ENCODE measurements at places on chromosomes 3 and 15. TPM values are rescaled to one million over a fixed set of nuclear protein-coding genes. Genes with fewer than 3 reads are reported as not detected.

The CIDEC gene
- 0.14 TPM for total RNA-seq

The LRRC3B gene
- total RNA-seq, result not detected

The A4GNT gene
- not detected for total RNA-seq

The OCA2 gene
- not detected for total RNA-seq

The GPR149 gene
- total RNA-seq, result not detected

The PFKFB4 gene
- total RNA-seq, result 6.0 TPM

The DMXL2 gene
- 25.7 TPM for total RNA-seq

The ARHGEF26 gene
- 2.5 TPM for total RNA-seq

The LSMEM2 gene
- total RNA-seq, result not detected

The LIPH gene
- total RNA-seq, result not detected

The NANOGP8 gene
- total RNA-seq, result not detected

The CLDN11 gene
- 563 TPM for total RNA-seq

The ANXA2 gene
- 2,506 TPM for total RNA-seq

The UQCC5 gene
- 11.8 TPM for total RNA-seq

The ALDH1A3 gene
- 51.5 TPM for total RNA-seq

The RBP2 gene
- total RNA-seq, result not detected

The NSUN3 gene
- total RNA-seq, result 13.8 TPM

The HTD2 gene
- total RNA-seq, result 9.5 TPM

The HGD gene
- 0.71 TPM for total RNA-seq

The MORC1 gene
- not detected for total RNA-seq

The PARP9 gene
- total RNA-seq, result 21.9 TPM

The SKOR1 gene
- 0.09 TPM for total RNA-seq

The SPTBN5 gene
- total RNA-seq, result 0.18 TPM

The RTP4 gene
- 2.0 TPM for total RNA-seq

The MCF2L2 gene
- total RNA-seq, result 0.37 TPM

The MKRN3 gene
- 1.4 TPM for total RNA-seq

The ARPP21 gene
- not detected for total RNA-seq

The PRICKLE2 gene
- 59.9 TPM for total RNA-seq

The STAB1 gene
- total RNA-seq, result 0.57 TPM

The CLRN1 gene
- not detected for total RNA-seq

The ST3GAL6 gene
- total RNA-seq, result 4.8 TPM

The SOX2 gene
- total RNA-seq, result not detected

The RNF13 gene
- total RNA-seq, result 66.4 TPM

All from smooth muscle cell of bladder (primary cell).